Right lobe of liver (tissue), 6 donors: ENCODE measurements at places on chromosomes 3 and 15. TPM values are rescaled to one million over a fixed set of nuclear protein-coding genes. Genes with fewer than 3 reads are reported as not detected.

IGSF11 gene
- total RNA-seq = not detected

- DNase-seq = no peak
Measured at GRCh38 chr3:39275052-39275451, 4.8 kb downstream of the CX3CR1 start.

ZDHHC23 gene
- total RNA-seq = 14.6 TPM

UROC1 gene
- 101 TPM for total RNA-seq

DNA sequence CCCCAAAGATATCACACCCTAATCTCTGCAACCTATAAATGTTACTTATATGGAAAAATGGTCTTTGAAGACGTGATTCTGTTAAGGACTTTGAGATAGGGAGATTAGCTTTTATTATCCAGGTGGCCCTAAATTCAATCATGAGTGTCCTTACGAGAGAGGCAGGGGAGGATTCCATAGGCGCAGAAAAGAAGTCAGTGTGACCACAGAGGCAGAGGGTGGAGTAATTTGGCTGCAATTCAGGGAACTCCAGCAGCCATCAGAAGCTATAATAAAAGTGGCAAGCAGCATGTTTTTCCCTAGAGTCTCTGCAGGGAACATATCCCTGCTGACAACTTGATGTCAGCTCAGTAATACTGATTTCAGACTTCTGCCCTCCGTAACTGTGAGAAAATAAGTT is 315.2 kb upstream of the ROBO2 start:
- DNase-seq = no peak

- DNase-seq = no peak
Measured at GRCh38 chr3:111577798-111578685, 17.1 kb downstream of the ZBED2 start.
